CD4-positive, alpha-beta T cell treated with Interleukin-6 for 4 hours (primary cell): ENCODE measurements at places on chromosomes 7 and 10.
A peak's percentile ranks its signal among the peaks of the same experiment; 100 is the strongest.

DNA sequence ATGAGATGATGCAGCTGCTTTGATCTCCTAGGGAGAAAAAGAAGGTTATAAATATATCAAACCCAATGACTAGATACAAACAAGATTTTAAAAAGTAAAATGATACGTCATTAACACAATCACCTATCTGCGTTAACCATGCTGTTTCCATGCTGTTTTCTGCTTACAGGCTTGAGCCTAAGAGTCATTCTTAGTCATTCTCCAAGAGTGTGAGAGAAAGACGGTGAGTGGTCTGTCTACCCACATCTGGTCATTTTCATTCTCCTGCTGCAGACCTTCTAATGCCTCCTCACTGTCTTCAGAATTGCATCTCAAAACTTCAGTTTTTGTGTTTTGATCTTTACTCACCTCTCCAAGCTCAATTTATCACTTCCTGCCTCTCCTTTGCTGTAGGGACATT lies 98.0 kb upstream of the ELMO1 start:
- no peak for DNase-seq

DNA sequence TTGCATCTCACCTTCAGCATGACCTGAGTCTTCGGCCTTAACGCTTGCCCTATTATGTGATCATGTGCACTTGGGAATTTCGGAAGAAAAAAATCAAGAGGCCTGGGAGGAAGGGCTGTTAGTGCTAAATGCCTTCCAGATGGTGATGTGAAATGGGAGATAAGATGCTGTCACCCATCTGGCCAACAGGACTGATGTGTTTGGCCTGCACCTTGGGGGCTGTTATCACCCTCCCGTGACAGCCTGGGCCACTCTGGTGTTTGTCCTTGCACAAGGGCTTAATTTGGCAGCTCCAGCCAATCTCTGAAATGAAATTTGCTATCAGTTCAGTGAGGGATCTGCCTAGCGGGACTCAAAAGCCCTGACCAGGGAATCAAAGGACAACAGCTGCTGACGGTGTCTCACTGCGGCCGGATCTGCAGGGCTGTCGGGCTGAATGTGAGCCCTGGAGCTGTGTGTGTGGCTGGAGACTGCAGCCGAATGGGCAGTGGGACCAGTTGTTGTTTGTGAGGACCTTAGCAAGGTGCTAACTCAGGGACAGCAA lies 131.4 kb upstream of the BTBD16 start:
- no peak for DNase-seq

DNA sequence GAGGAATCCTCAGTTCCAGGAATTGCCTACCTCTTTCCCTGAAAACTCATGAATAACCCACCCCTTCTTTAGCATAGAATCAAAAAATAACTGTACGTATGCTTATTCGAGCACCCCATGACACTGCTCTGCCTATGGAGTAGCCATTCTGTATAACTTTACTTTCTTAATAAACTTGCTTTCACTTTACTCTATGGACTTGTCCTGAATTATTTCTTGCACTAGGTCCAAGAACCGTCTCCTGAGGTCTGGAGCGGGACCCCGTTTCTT lies 11.1 kb downstream of the CCL24 start:
- no peak for DNase-seq

- peak; percentile 16 for DNase-seq
These were observed at the start of gene IGFBP3 for GRCh38 chr7:45920502-45921380. IGFBP3 (minus strand) TSS chr7:45921272; CDS start chr7:45921140, 132 bp downstream.

GRCh38 chr7:47453093-47454061 lies 128.5 kb downstream of the TNS3 start:
- DNase-seq = no peak

GRCh38 chr10:91002656-91003055 lies 81.8 kb upstream of the ANKRD1 start:
- no peak for DNase-seq

- DNase-seq = no peak
These were observed 4.5 kb downstream of the FBXW4 start for GRCh38 chr10:101690461-101690860.

DNA sequence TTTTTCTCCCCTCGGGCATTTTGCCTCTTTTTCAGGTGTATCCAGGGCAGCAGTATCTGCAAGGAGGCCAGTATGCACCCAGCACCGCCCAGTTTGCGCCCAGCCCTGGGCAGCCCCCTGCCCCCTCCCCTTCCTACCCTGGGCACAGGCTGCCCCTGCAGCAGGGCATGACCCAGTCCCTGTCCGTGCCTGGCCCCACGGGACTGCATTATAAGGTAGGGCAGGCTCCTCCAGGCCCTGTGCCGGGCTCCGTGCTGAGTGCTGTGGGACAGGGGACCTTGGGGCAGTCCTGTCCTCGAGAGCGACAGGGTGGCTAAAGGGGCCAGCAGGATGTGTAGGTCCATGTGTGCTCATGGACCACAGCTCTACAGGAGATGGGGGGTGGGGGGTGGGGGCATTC lies 10.6 kb downstream of the ZMIZ2 start:
- DNase-seq = no peak

GRCh38 chr7:141291541-141291940 lies 217.7 kb downstream of the TMEM178B start:
- DNase-seq = no peak

- no peak for DNase-seq
These were observed 162.2 kb downstream of the MYOF start for GRCh38 chr10:93319896-93320295.

DNA sequence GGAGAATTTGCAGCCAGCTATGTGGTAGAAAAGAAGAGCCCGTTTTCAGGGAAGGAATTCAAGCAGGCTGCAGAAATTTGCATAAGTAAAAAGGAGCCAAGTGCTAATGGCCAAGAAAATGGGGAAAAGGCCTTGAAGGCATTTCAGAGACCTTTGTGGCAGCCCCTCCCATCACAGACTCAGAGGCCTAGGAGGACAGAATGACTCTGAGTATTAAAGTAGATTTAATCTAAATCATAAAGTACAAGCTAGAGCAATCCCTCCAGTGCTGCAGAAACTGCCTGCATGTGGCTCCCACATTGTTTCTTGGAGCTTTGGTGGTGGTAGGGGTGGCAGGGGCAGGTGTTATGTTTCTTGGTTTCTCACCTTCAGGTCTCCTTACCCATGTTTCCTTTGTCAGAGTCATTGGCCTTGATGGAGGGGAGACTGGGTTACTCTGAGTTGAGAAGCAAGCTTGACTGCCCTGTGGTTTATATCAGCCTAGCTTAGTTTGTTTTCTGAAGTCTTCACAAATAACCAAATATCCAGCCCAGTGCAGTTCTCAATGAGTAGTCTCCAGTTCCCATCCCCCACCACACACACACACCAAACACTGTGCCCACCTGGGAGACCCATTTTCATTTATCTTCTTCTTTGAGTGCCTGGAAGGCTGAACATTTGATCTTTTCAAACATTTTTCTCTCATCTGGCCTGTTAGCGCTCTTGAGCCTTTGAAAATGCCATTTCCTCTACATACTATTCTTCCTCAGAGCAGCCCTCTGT lies 34.5 kb downstream of the ITPRIP start:
- no peak for DNase-seq

DNA sequence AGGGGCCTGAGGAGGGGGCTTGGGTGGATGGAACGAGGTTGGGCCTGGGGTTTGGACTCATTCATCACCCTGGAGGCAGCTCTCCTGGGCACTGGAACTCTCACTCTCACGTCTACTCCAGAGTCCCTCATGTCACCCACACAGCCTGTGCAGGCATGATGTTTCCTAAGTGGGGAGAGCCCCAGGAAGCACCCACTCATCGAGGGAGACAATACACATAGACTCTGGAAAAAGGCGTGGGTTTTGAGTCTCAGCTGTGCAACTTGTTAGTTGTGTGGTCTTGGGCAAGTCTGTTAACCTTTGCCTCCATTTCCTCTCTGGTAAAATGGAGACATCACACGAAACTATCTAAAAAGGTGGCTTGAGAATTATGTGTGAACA lies 25.9 kb upstream of the RBM20 start:
- DNase-seq = no peak

DNA sequence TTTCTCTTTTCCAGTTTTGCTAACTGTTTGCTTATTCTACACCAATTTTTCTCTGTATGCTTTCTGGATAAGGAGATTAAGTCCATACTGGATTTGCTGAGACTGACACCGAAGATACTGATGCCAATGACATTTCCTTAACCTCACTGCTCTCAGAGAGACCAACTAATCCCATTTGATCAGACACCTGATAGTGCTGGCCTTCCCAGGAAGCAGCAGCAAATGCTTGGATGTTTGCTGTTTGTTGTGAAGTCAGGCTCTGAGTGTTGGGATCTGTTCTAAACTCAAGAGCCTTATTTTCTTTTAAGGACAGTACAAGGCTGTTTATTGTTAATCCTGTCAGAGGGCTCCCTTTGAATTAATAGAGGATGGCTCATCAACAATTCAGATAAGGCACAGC lies 143.3 kb downstream of the ANK3 start:
- DNase-seq = no peak

DNA sequence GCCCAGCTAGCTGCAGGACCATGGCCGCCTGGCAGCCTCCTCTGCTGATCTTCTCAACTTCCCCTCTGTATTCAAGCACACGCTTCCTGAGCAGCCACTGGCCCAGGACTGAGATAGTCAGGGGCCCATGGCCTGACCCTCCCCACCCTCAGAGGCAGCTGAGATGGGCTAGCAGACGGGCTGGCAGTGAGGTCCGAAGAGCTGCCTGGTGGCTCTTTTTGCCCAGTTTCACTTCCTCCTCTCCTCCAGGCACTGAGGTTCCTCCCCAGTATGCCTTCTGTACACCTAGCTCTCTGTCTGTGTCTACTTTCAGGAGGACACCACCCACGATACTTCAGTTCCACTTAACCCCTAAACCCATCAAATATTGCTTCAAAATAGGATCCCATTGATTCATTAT lies 395.6 kb downstream of the TNS3 start:
- DNase-seq = no peak

GRCh38 chr7:128171342-128171918 lies 69.6 kb upstream of the LEP start:
- DNase-seq = no peak
